NT2/D1 (cell line): ENCODE measurements at places on chromosomes 7 and 10.

GRCh38 chr7:142603870-142604448 is 145.3 kb upstream of the PRSS1 start:
- DNase-seq: peak; percentile 47

- DNase-seq: no peak
Observed at GRCh38 chr7:113608782-113609181, 310.0 kb downstream of the PPP1R3A start.

DNA sequence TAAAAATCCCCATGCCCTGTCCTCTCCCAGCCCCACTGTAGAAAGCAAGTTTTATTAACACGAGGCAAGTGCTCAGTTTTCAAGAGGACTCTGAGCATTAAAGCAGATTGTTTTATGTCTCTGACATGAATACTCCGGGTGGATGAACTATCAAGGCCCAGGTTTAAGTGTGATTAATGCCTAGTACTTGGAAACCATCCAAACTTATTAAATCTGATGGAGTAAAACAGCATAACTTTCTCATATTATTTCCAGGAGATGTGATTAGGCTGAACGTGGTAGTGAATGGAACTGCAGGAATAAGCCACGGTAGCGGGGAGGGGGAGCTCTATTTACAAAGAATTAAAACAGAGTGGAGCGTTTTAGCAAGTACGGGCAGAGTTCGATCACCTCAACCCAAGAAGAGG is 144.2 kb upstream of the RNF32 start:
- DNase-seq: no peak

DNA sequence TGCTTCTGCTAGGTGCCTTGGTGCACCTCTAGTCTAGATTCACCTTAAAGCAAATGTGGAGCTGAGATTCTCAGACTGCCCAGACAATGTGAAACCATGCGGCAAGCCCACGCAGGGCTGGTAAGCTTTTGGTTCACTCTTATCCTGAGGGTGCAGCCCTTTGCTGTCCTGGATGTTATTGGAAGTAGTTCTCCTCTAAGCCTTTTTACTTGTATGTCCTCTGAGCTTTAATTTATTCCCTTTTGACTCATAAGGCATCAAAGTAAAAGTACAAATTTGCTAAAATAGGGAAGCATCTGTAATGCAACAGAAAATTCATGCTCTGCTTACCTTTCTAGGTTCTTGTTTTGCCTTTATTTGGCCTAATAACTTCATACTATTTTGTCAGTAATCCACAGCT is 186.8 kb downstream of the MACC1 start:
- no peak for DNase-seq

- DNase-seq: no peak
Observed at GRCh38 chr7:44217852-44218402, 17.1 kb downstream of the YKT6 start.

- no peak for DNase-seq
Observed at GRCh38 chr10:5503477-5503835, 4.1 kb upstream of the CALML5 start.

DNA sequence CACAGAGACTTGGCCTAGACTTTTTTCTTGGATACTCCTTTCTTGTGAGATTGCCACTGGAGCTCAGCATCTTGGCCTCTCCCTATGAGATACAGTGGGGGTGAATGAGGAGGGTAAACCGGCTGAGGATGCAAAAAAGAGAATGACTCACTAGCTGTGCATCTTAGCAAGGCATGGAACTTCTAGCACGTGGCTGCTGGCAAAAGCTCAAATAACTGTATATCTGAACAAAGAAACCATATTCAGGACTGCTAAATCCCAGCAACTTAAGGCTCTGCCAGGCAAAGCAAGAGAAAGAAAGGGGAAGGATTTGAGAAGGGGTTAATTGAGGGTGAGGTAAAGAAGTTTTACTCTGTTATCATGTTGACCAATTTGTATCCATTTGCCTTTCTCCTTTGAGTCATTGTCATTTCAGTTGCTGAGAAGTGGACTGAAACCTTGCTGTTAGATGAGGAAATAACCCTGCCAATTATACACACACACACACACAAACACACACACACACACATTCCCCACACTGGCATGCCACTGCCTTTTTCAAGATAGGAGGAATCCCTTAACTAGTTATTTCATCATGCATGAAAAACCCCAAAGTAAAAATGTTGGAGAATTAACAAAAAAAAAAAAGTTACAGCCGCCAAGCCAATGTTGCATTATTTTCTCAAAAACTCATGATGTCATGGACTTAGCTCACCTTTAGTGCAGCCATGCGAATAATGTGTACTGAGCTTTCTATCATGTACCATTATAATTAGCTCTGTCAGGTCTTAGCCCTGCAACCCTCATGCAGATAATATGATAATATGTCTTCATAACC is 997.3 kb downstream of the LRMDA start:
- DNase-seq: no peak
